ENCODE measurements at places on chromosomes 11 and 22. TPM values are rescaled to one million over a fixed set of nuclear protein-coding genes. Genes with fewer than 3 reads are reported as not detected.

DNA sequence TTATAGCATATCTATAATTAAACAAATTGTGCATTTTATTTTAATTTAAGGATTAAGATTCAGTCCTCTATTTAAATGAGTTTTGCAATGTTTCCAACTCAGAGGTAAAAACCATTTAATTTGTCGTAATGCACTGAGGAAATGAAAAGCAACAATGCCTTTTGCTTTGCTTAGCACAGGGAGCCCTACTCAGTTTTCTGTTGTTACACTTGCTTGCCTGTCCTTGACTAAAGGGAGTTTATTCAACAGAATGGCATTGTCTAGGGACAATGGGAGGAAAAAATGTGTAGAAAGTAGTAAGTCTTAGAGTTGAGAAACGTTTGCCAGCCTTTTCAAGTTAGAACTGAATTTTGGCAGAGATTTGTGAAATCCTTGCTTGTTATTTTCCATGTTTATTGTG, 734.2 kb upstream of the ANO3 start:
- DNase-seq = no peak

GRCh38 chr11:282630-283360, 4.6 kb downstream of the NLRP6 start:
- DNase-seq = no peak

DNA sequence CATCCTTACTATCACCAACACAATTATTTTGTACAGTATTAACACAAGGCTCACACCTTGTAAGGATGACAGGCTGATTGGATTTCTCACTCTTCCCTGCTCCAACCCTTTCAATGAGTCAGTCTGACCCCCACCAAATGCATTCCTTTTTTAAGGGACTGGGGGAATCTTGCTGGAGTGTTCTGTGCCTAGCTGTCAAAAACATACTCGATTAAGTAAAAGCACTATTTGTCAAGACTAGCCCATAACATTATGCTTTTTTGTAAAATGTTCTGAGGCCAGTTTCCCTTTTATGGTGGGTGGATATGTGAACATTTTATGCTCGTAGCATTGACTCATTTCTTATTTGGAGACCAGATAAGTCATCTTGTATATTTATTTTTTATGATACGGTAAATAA, 87.2 kb downstream of the PDHX start:
- no peak for DNase-seq

DNA sequence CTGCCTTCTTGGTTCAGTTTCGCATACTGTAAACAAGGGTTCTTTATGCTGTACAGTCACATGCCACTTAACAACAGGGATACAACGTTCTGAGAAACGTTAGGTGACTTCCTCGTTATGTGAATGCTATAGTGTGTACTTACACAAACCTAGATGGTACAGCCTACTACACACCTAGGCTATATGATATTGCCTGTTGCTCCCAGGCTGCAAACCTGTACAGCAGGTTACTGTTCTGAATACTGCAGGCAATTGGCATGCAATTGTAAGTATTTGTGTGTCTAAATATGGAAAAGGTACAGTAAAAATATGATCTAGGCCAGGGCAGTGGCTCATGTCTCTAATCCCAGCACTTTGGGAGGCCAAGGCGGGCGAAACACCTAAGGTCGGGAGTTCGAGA, 85.7 kb upstream of the PRDM11 start:
- DNase-seq = no peak

Gene SCARF2
- total RNA-seq = 50.9 TPM

DNA sequence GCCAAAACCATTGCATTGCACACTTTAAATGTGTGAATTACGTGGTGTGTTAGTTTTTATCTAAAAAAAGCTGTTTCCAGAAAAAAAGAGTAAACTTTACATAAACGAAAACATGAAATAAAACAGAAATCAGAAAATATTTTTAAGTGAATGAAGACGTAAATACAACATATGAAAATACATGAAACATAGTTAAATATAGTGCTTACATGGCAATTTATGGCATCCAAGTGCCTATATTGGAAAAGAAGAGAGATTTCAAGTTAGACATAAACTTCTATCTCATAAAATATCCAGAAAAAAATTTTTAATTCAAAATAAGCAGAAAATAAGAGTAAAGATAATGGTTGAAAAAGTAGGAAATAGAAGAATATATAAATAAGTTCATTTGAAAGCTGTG, 11.9 kb upstream of the OR8D2 start:
- no peak for DNase-seq

GRCh38 chr11:118928870-118929500, 3.3 kb upstream of the BCL9L start:
- DNase-seq = no peak
